ENCODE measurements at places on chromosomes 13 and 19.
A peak's percentile ranks its signal among the peaks of the same experiment; 100 is the strongest.

DNA sequence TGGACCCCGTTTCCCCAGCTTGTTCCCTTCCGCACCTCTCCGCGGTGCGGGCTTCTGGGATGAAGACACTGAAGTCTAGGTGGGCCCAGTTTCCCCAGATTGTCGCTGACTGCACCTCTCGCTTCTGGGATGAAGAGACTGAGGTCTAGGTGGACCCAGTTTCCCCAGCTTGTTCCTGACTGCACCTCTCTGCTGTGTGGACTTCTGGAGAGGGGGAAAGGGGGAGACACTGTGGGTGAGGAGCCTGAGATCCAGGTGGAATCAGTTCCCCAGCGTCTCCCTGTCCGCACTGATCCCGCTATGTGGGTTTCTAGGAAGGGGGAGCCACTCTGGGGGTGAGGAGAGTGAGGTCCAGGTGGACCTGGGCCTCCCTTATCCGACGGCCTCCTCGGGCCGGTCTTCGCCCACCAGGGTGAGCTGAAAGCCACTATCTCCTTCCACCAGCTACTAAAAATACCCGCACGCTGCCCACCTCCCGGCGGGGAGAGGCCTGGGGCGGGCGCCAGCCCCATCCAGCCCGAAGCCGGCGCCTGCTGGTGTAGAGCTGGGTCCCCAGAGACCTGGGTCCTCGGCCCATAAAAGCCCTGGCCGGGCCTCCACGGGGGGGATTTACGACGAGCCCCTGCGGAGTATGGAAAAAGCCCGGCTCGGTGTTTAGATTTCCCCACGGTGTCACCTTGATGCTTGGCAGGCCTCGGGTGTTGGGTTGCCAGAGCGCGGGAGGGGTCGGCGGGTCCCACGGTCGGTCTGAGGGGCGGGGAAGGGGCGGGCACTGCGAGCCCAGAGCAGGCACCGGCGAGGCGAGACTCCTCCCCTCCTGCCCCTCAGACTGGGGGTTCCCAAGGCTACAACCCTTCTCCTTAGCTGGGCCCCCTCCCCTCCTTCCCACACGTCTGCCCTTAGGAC, 10.6 kb downstream of the FUT6 start:
- DNase-seq, result peak; percentile 92

DNA sequence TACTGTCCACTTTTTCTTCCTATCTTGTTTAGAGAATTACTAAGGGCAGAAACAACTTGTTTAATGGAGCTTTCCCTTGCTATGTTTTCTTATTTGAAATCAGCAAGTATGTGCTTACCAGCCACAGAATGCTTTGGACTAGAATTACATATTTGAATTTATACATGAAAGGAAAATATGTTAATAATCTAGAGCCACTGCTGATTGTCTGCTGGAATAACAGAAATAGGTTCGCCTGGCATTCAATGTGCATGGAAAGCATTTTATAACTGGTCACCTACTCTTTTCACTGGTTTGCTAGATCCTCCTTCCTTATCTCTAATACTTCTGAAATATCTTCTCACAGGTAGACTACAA, 8.0 kb downstream of the EFNB2 start:
- no peak for DNase-seq

- no peak for DNase-seq
These were observed 20.0 kb upstream of the POSTN start for GRCh38 chr13:37618554-37618953.

DNA sequence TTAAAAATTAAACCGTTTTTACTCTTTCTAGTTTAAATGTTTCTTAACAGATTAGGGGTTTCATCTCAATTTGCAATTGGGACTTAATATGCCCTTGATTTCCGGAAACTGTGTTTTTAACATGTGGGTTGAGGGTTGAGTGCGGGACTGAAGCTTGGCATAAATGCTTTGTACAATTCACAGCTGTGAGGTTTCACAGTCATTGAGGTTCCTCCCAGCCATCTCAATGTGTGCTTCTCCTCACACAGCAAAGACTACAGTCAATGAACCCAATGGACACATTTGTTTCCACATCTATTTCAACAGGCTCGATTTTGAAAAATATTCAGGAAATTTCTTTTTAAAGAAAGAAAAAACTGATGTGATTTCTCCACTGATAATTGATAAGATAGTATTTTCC, 328.6 kb downstream of the TBC1D4 start:
- no peak for DNase-seq

GRCh38 chr19:41535029-41535622, 40.8 kb upstream of the CEACAM21 start:
- no peak for DNase-seq

DNA sequence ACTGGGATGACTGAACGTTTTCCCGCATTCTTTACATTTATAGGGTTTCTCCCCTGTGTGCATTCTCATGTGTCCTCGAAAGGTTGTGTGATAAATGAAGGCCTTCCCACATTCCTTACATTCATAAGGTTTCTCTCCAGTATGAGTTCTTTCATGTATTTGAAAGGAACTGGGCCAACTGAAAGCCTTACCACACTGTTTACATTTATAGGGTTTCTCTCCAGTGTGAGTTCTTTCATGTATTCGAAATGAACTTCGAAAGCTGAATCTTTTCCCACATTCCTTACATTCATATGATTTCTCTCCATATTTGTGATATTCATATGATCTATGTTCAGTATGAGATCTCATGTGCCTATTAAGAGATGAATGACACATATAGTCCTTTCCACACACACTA, 19.4 kb downstream of the ZNF709 start:
- no peak for DNase-seq

- no peak for DNase-seq
These were observed 87.3 kb upstream of the ABCC4 start for GRCh38 chr13:95388420-95389079.

GRCh38 chr13:41827507-41828213, 133.2 kb downstream of the VWA8 start:
- no peak for DNase-seq
